ENCODE measurements at places on chromosomes 16 and 17. TPM values are rescaled to one million over a fixed set of nuclear protein-coding genes. Genes with fewer than 3 reads are reported as not detected.
A peak's percentile ranks its signal among the peaks of the same experiment; 100 is the strongest.

DNA sequence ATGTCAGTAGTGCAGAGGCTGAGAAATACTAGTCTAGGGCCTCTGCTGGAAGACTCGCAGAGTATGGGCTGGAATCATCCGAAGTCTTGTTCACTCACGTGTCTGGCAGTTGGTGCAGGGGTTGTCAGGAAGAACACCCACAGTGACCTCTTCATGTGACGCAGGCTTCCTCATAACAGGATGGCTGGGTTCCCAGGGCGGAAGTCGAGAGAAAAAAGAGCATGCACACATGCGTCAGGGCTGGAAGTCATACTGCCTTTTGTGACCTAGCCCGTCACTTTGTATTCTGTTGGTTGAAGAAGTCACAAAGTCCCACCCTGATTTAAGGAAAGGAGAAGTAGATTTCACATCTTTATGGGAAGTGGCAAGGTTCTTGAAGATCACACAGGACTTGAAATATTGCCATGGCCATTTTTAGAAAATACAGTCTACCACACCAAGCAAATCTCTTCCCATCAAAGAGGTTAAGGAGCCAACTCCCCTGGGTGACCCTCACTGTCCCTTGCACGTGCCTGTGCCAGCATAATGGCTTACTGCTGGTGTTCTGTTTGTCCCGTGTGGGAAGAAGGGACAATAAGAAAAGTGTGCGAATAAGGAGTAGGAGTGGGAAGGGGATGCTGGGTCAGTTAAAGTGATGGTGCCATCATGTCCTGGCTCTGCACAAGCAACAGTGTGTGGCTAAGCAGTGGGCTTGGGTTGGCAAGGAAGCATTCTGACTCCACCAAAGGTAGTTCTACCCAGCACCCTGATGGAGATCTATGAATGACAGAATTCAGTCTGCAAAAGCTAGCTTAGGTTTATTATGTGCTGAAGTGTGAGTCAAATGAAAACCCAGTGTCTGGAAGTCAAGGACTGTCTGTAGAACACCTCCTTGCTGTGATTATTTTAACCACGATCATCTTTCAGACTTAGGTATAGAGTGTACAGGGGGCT is 28.1 kb downstream of the HEATR3 start:
- peak; percentile 78 for DNase-seq

DNA sequence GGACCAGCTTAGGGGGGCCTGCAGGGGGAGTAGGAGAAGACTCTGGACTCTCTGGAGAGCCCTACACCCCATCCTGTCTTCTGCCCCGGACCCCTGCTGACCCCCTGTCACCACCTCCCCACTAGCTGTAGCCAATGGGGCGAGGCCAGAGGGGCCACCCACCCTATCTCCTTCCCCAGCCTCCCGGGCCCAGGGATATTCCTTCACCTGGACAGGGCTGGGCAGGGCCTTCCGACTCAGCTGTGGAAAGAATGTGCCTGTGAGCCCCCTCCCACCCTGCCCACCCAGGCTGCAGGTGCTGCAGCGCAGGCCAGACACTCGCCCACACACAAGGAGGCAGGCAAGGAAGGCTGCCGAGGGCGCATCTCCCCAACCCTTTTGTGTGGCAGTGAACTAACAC is 23.0 kb downstream of the TSPOAP1 start:
- no peak for DNase-seq

DNA sequence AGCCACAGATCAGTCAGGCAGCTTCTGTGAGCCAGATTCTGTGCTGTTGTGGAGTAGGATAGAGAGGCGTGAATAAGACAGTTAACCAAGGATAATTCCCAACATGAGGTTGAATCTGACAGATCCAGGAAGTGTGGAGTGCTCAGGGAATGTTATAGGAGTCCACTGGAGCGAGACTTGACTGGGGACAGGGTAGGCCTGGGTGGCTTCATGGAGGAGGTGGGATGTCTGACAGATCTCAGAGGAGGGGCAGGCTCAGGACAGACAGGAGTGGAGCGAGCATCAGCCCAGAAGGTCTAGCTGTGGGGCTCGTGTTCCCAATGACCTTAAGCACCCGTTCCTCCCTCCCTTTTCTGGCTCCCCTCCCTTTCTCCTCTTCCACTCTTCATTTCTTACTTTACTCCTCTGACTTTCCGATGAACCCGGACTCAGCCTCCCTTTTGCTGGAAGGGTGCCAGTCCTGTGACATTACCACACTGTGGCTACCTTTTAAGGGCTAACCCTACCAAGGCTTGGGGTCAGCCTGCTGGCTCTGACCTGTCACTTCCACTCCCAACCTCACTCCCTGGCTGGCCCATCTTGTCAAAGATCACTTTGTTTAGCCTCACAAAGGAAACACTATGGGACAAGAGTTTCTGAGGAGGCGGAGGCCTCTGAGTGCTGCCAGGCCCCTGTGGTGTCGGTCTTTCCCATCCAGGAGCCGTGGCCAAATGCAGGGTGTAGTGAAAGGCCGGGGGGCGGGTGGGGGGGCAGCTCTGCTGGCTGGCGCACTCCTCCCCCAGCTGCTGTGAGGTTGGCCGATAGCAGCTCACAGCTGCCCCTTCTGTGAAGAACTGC is 28.5 kb upstream of the EFCAB13 start:
- DNase-seq = peak; percentile 69

Gene CCDC144A
- total RNA-seq = 1.9 TPM

Gene SLC43A2
- 9.8 TPM for total RNA-seq

Gene ADAP2
- 11.1 TPM for total RNA-seq
